SW 1271 (cell line): ENCODE measurements at places on chromosomes 16 and 17.

GRCh38 chr17:27430882-27431491 lies 25.3 kb upstream of the KSR1 start:
- peak; percentile 33 for DNase-seq

DNA sequence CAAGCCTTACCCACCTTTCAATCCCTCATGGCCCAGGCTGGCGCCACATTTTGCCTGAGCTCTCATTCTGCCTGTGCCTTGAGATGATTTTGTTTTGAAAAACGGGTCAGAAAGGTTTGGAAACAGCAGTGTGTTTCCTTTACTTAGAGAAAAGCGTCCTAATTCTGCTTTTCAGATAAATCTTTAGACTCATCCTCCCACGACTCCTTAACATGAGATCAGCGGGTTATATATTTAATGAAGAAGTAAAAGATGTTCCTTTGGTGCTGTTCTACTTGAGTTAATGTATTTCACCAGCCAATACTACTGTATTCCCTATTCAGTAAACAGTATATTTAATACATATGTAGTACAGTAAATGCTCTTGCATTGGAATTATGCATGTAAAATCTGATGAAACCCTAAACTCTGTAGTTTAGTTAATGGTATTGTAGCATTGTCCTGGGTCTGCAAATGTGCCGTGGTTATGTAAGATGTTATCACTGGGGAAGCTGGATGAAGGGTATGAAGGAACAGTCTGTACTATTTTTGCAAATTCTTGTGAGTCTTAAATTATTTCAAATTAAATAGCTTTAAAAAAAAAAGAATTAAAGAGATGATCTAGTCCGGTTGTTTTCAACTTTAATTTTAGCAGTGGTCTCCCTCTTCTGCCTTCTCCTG lies 199.4 kb upstream of the CACNG5 start:
- no peak for DNase-seq

DNA sequence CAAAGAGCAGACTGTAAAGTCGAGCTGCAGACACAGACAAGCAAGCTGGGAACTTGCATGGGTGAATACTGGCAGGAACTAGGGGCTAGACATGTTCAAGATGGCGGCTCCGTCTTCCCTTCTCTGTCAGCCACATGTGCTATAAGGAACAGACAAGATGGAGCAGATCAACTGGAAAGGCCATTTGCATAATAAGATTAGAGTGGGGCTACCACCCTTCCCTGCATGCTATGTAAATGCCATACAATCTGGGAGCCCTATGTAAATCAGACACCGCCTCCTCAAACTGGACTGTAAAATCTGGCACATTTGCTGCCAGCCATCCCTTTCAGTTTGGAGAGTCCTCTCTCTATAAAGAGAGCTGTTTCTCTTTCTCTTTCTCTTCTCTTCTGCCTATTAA lies 640.1 kb upstream of the CDH8 start:
- no peak for DNase-seq

- DNase-seq, result no peak
Observed at GRCh38 chr17:13374203-13375143, 227.3 kb downstream of the HS3ST3A1 start.

DNA sequence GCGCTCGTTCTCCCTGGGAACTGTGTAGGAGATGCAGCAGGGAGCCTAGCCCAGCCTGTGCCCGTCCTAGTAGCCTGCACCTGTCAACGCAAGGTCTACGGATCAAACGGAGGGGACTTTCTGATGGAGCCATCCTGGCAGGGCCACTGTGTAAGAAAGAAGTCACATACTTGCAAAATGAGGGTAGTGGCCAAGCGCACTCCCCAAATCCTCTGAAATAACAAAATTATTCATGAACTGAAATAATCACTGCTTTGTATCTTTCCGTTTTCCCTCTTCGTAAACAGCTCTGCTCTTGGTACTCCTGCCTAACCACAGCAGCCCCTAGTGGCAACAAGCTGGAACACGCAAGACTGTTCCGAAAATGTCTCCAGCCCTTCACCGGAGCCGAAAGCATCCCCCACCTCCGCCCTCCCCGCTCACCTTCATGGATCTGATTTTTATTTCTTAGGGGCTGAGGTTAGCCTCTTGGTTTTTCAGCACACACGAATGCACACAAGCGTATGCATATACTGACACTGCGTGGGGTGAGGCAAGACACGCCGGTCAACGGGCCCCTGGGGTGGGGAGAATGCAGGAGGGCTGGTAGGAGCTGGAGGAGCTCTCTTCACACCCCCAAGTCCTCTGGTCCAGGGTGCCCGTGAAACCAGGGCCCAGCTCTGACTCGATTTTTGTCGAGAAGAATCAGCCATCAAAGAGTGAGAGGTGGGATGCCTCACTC lies 100.8 kb downstream of the ABCC12 start:
- DNase-seq, result no peak

DNA sequence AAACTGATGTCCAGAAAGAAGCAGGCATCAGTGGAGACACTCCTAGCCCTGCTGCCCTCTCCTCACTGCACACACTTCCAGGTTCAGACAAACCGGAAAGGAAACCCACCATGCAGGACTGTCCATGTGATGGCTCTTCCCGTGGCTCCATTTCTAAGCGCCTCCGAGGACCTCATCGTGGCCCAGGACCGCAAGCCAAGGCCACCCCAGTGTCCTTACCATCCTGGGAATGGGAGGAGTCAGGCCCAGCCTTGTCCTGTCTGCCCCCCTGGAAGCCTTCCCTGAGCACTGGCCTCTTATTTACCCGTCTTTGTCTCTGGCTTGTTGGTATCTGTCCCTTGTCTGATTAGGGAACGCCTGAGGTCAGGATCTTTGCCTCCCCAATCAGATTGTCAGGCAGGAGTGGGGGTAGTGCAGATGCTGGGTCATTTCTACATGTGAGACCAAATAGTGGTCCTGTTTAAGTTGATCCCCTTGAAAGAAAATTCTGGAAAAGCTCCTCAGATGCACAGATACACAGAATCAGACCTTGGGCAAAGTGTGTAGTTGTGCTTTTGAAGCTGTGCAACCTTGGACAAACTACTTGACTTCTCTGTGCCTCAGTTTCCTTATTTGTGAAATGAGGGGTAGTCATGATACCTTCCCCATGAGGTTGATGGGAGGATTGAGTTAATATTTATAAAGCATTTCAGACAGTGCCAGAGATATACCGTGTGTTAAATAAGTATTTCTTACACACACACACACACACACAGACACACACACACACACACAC lies 744 bp downstream of the TAC4 start:
- DNase-seq, result no peak

DNA sequence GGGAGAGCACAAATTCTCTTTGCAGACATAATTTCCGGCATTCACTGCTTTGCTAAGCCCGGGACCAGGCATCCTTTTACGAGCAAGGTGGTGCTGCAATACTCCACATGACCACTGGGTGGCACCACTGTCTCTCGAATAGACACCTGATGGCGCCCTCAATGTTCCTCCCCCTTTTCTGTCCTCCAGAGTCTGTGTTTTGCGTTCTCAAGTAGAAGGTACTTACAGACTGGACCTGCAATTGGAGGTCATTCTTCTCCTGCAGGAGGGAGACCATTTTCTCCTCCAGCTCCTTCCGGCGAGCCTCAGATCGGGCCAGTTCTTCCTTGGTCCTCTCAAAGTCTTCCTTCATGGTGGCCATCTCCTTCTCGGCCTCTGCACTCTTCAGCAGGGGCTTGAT lies 45.2 kb downstream of the MYH13 start:
- DNase-seq, result peak; percentile 72

DNA sequence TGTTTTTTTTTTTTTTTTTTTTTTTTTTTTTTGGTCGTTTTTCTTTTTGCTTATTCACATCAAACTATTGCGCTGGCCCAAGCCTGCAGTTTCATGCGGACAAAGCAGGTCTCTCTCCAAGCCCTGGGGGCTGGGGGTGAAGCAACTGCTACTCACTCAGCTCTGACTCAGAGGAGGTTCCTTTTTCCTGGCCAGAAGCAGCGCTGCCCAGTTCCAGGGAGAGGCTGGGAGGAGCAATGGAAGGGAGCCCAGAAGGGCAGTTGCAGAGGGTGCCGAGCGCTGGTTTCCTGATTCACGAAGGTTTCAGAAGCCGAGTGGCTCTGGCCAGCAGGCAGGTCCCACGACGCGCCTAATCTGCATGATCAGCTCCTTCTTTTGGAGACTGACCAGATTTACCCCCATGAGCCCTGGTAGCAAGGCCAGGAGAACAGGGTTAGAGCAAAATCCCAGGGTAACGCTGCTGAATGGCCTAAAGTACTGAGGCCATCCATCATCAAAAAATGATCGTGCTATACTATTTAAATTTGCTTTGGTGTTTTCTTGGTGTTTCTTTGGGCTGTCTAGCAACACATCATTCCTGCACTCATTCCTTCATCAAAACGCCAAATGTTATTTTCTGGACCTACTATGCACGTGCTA lies 144.7 kb upstream of the SOX9 start:
- DNase-seq, result peak; percentile 73

DNA sequence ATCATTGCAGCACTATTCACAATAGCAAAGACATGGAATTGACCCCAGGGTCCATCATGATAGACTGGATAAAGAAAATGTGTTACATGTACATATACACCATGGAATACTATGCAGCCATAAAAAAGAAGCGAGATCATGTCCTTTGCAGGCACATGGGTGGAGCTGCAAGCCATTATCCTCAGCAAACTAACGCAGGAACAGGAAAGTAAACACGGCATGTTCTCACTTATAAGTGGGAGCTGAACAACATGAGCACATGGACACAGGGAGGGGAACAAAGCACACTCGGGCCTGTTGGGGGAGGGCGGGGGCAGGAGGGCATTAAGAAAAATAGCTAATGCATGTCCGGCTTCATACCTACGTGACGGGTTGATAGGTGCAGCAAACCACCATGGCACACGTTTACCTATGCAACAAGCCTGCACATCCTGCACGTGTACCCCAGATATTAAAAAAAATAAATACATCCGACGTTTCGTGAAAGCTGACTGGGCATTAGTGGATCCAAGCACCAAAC lies 28.9 kb downstream of the ZNF778 start:
- DNase-seq, result no peak

- no peak for DNase-seq
Observed at GRCh38 chr16:11658896-11659708, 9.2 kb upstream of the SNN start.

GRCh38 chr17:74012465-74012864 lies 191.0 kb upstream of the RPL38 start:
- DNase-seq, result no peak

DNA sequence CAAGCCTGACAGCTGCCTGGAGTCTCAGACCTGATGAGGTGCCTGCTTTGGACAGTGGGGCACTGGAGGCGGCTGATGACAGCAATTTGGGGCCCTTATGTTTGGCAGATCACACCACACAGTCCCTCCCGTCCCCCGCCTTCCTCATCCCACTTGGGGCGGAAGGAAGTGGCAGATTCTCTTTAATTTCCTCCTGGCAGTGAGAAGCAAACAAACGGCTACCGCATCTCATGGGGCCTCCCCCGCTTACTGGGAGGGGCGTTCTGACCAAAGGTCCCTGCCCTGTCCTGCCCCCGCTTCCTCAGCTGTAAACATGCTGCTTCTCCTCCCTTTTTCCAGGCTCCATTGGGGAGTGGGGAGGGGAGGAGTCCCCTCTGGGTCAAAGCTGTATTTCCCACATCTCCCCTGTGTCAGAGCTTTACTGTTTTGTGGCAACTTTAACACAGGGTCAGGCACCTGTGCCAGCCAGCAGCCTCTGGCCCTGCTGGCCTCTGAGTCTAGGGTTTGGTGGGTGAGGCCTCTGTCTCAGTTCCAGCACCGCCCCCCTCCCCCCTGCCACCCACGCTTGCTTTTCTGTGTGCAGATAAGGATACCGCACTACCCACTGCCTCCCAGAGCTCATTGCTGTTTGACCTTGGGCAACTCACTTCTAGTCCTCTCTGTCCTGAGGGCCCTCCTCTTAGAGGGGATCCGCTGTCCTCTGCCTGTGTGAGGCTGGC lies 5.4 kb upstream of the NFATC3 start:
- no peak for DNase-seq

- no peak for DNase-seq
Observed at GRCh38 chr16:66553223-66553622, 847 bp downstream of the CKLF start.

GRCh38 chr17:69078864-69079263 lies 18.1 kb upstream of the ABCA9 start:
- no peak for DNase-seq

GRCh38 chr16:35102780-35103403 lies 1643.5 kb downstream of the TP53TG3F start:
- peak; percentile 20 for DNase-seq

DNA sequence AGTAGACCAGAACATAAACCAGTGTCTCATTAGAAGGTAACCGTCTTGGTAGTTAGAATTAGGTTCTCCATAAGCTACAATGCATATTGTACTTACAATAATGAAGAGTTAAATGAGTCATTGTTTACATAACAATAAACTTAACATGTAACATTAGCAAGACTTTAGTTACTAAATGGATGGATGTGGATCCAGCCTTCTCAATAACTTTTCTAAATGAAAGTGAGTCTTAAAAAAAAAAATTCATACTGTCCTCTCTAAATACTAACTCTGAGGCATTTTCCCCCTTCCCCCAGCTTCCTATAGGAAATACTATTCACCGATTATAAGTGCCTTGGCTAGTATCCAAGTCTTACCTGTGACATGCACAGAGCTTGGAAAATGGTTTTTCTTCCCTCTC lies 155.3 kb downstream of the CYB561 start:
- no peak for DNase-seq

DNA sequence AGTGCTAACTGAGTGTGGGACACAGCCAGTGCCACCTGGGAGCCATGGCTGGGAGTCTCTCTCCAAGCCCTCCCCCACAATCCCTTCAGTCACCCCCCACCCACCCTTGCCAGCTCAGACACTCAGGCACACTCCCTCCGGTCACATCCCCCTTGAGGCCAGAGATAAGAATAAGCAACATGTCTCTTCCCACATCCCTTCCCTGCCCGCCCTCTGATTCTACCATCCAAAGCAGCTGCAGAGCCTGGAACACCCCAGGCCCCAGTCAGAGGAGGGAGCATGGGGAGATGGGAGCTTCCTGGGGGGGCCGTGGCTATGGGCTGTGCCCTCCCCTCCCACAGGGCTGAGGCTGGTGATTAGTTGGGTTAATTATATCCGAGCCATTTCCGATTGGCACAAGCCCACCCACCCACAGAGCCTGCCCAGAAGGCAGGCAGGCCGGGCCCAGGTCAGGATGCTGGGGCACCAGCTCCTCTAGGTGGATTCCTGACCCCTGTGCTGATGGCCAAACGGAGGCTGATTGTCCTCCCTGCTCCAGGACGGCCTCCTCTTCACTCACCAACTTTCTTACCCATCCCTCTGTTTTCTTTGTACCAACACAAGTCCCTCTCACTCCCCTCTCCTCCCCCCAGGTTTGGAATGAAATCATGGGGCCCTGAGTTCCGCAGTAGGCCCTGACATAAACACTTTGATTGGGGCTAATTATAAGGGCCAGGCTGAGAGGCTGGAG lies 28.6 kb upstream of the MEIOC start:
- DNase-seq, result no peak

DNA sequence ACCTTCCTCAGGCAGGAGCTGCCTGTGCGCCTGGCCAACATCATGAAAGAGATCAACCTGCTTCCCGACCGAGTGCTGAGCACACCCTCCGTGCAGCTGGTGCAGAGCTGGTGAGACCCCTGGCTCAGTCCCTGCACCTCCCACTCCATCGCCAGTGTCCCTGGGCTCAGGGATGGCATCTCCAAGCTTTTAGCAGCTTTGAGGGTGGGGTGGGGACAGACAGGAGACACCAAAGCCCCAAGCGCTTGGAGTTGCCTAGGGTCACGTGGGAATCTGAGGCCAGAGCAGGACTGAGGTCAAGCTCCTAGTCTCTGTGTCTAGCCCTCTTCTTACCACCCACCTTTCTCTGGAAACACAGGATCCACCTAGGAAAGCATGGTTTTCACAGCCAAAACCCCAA lies 2.3 kb downstream of the PDK2 start:
- DNase-seq, result no peak
